Common myeloid progenitor, CD34-positive (primary cell): ENCODE measurements at places on chromosomes 5 and 9.

DNA sequence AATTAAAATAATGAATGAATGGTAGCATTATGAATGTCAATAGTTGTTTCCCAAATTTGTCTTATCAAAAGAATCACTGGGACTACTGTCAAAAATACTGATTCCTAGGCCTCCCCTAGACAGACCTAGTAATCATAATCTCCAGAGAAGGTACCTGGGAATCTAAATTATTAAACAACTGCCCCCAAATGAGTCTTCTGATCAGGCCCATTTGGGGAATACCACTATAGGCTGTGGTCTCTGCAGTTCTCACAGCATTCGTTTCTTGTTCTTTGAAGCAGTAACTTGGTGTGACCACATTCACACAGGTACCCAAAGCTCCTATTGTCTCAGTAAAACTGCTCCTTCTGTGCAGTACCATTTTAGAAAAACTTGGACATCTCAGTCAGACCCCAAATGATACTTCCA, 230.9 kb downstream of the PIK3R1 start:
- DNase-seq: no peak

- no peak for DNase-seq
Observed at GRCh38 chr9:107945961-107946360, 456.4 kb upstream of the KLF4 start.

- DNase-seq: no peak
Observed at GRCh38 chr5:176830995-176831423, 20.6 kb downstream of the UNC5A start.

DNA sequence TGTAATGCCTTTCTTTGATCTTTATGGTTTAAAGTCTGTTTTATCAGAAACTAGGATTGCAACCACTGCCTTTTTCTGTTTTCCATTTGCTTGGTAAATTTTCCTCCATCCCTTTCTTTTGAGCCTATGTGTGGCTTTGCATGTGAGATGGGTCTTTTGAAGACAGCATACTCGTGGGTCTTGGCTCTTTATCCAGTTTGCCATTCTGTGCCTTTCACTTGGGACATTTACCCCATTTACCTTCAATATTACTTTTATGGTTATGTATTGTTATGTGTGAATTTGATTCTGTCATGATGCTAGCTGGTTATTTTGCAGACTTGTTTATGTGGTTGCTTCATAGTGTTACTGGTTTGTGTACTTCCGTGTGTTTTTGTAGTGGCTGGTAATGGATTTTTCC, 59.2 kb downstream of the YTHDC2 start:
- peak; percentile 28 for DNase-seq

DNA sequence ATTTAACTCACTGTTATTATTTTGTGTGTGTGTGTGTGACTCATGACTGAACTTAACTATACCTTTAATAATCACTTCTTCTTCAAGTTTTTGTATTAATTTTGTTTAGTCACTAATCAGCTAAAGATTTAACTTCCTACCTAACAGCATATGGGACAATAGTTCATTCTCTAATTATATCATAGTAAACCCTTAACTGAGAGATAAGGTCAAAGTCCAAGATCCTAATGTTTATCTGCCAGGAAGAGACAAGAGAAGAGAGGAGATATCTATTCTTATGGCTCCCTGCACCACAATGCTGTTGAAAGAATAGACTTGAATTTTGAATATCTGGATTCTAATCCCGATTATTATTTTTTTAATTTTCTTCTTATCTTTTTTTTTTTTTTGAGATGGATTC, 28.1 kb downstream of the FREM1 start:
- DNase-seq: no peak
